ENCODE measurements at places on chromosomes 7 and 10. TPM values are rescaled to one million over a fixed set of nuclear protein-coding genes. Genes with fewer than 3 reads are reported as not detected.

The CALHM1 gene
- total RNA-seq: 0.34 TPM

The CPVL gene
- total RNA-seq: 40.0 TPM

The CALCR gene
- 3.0 TPM for total RNA-seq

The PRRT4 gene
- 0.34 TPM for total RNA-seq

The CCL24 gene
- total RNA-seq: not detected

The TCF7L2 gene
- total RNA-seq: 67.3 TPM

The MALRD1 gene
- total RNA-seq: 0.32 TPM

The RNF32 gene
- 1.2 TPM for total RNA-seq

The KLLN gene
- 0.71 TPM for total RNA-seq

The SLC12A9 gene
- total RNA-seq: 40.7 TPM

The CYP3A5 gene
- total RNA-seq: not detected

All from H1 (cell line).